ENCODE measurements at places on chromosomes 7 and 10. TPM values are rescaled to one million over a fixed set of nuclear protein-coding genes. Genes with fewer than 3 reads are reported as not detected.

The CPA1 gene
- polyA plus RNA-seq, result not detected

The FFAR4 gene
- not detected for polyA plus RNA-seq

The TNS3 gene
- not detected for polyA plus RNA-seq

DNA sequence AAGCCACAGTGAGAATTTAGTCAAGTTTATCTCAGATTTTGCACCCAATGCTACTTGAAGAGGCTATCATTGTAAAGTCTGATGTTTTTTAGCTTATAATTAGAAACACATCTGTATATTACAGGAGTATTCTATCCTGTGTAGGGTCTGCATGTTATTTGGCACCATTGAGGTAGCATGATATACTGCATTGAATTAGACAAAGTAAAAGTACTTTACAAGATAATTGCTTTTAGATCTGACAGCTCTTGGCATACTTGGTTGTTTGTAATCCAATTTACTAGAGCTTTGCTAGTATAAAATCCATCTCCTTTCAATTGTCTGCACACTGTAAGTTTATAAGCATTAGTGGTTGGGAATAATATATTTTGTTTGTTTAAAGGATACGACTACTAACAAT is 714.3 kb downstream of the ANKRD7 start:
- no peak for DNase-seq

DNA sequence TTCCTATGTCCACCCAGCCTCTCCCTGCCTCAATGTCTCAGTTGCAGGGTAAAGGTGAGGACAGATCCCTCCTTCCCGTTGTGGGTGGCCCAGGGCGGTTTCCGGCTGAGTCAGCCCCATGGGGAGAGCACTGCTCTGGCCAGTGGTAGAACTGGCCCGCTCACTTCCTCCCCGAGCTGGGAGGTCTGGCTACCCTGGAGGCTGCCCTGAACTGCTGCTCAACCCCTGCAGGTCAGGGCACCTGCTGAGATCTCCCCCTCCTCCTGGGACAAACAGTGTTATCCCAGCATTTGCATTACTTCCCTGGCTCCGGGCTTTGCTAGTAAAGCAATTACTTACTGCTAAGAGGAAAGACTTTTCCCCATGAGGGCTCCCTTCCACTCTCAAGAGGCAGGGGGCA is 21.4 kb upstream of the IMPDH1 start:
- no peak for DNase-seq

DNA sequence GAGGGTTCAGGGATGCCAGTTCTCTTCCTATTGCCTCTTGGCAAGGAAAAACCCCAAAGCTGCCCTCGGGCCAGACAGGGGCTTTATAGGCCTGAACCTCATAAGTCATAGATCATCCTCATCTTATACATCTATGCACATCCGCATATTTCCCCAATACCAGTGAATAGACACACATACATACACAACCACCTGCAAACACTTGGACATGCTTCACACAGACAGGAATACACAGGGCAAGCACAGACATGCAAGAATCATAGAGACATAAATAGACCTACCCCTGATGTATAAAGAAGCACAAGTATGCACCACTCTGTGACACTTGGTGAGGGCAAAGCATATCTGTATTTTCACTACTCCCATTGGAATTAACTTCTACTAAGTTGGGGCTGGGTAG is 30.7 kb downstream of the MBL2 start:
- no peak for DNase-seq
